Tongue (tissue), 3 donors: ENCODE measurements at places on chromosomes 7 and 10.

GRCh38 chr7:138979988-138980562 is 1.1 kb downstream of the KIAA1549 start:
- DNase-seq: no peak

- DNase-seq: no peak
Observed at GRCh38 chr7:44966731-44967538, 11.9 kb downstream of the MYO1G start.

DNA sequence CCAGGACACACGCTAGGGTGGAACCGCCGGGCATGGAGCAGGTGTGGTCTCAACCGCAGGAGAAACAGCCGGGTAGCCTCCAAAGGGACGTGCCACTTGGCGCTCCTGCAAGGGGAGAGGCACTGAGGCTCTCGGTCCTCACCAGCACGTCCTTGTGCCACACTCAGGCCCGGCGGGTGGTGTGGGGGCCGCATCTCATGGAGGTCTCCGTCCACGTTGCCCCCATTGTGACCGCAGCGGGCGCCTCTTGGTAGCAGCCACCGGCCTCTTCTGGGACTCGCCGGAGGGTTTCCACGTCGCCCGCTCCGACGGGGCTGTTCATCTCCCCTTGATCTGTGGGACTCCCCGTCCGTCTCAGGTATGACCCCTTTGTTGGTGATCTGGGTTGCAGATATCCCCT is 49.2 kb upstream of the ELFN1 start:
- DNase-seq: no peak

- no peak for DNase-seq
Observed at GRCh38 chr7:142863891-142864685, 9.2 kb downstream of the EPHB6 start.

DNA sequence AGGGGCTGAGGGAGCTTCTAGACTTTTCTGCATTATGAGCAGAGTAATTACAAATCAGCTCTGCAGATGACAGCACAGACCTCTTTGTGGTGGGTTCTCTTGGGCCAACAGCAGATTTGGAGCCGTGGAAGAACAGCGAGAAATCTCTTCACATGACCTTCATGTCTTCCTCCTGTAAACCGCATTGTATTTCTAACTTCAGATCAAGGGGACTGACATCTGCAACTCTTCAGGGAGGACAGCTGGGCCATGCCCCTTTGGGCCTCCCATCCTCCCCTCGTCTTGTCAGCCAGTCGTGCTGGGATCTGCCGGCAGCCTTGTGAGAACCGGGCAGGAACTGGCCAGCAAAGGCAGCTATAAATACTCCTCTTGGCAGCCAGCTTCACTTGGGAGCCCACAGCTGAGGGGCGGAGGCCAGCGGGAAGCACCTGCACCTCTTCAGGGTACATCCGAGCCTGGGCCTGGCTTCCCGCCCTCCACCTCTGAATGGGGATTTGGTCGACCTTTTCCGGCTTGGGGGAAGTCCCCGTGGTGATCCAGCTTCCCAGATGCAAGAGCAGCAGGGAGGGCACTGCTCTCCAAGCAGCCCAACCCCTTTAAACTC is 54.7 kb downstream of the STEAP1B start:
- peak; percentile 93 for DNase-seq

- DNase-seq: no peak
Observed at GRCh38 chr7:105705427-105705826, 124.1 kb upstream of the EFCAB10 start.

- peak; percentile 20 for DNase-seq
Observed at GRCh38 chr10:28302012-28302637, 739 bp downstream of the MPP7 start.

DNA sequence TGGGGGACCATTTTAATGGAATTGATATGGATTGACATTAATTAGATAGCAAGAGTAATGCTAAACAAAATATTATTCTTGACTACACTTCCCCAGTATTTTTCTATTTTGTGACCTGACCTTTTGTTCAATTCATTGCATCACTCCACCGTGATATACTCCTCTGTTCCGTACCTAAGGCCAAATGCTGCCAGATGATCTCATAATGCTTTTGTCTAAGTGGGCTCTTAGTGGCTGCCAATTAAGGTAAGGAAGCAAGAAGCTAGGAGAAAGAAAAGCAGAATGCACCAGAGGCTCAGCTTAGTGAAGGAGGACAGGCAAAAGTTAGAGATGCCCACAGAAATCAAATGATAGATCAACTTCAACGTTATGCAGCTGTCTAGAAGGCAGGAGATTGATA is 36.4 kb downstream of the FEZF1 start:
- DNase-seq: no peak

DNA sequence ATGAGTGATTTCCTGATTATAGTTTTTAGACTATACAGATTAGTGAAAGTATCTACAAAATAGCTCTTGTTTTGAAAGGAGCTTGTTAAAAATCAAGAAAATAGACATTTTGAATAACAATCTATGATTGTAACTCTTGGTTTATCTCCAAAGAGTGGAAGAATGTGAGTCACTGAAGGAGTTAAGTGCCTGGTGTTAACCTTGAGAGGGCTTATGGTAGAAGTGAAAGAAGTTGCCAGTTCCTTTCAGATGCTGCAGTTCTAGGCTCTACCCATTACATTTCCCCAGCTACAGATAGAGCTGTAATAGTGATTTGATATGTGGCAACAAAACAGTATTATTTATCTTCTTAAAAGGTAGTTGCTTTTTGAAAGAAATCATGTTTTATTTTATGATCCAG is 12.7 kb downstream of the NRBF2 start:
- DNase-seq: no peak

- no peak for DNase-seq
Observed at GRCh38 chr7:23120106-23120505, 14.5 kb downstream of the KLHL7 start.

- DNase-seq: no peak
Observed at GRCh38 chr7:142689439-142690120, 59.7 kb upstream of the PRSS1 start.

- peak; percentile 13 for DNase-seq
Observed at GRCh38 chr7:15334536-15335263, 227.1 kb downstream of the AGMO start.

- no peak for DNase-seq
Observed at GRCh38 chr7:25541094-25541821, 313.0 kb upstream of the NPVF start.

DNA sequence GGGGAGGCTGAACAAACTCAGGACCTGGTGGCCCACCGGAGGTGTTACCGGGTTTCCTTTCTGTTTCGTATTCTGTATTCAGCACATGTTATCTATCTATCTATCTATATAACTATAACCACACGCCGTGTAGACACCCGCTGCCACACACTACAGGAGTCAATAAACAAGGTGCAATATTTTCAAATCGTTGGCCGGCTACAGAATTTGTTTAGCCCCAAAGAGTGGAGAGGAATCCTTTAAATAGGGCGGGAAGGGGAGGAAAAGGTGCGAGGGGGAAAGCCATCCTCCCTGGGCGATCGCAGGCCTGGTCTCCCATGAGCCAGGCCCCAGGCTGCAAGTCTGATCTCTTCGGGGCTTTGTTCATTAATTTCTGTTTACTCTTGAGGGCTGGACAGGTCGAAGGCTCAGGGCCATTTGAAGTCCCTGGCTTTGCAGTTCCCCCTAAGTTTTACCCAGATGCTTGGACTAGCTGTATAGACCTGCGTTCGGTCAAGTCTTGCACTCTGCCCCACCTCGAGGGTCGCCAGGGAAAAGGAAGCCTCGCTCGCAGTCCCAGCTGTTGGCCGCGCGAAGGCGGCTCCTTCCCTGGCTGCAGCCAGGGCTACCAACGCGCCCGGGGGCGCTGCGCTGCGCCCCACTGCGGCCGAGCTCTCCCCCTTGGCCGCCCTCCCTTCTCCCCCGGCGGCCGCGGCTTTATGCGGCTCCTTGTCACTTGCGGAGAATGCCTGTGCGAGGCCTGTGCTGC is 3.8 kb downstream of the NKX2-3 start:
- no peak for DNase-seq

DNA sequence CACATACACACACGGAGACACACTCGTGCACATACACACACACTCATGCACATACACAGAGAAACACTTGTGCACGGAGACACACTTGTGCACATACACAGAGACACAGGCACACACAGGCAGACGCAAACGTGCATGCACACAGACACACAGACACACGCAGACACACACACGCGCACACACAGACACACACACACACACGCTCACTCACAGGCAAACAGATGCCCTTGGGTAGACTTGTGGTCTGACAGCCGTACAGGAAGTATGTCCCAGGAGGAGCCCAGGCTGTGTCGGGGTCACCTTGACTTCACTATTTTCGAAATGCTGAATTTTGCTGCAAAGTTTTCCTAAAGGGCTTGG is 538.0 kb downstream of the DNAJB6 start:
- no peak for DNase-seq

DNA sequence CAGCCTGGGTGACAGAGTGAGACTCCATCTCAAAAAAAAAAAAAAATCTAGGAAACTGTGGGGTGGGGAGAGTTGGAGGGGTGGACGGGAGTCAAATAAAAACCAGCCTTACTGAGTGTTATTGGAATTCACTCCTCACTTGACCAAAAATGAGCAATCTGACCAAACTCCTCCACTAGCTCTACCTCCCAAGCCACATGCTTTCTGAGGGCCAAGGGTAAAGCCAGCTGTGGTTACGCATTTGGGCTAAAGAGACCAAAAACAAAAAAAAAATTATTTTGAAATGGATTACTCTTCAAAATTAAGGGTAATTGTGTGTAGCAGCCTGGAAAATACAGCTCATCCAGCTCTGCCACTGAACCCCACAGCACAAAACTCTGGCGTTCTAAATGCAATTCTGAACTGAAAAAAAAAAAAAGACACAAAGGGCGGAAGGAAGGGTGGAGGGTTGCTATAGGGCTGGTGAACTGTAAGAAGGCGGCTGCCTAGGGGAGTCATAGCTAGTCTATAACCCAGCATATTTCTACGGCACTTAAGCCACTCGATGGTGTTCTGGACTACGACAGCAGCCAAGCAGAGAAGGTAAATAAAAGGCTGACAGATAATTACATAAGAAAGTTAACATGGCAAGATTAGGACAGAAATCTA is 7.8 kb downstream of the ELMO1 start:
- no peak for DNase-seq

GRCh38 chr10:102975483-102976379 is 57.6 kb downstream of the CNNM2 start:
- DNase-seq: no peak

DNA sequence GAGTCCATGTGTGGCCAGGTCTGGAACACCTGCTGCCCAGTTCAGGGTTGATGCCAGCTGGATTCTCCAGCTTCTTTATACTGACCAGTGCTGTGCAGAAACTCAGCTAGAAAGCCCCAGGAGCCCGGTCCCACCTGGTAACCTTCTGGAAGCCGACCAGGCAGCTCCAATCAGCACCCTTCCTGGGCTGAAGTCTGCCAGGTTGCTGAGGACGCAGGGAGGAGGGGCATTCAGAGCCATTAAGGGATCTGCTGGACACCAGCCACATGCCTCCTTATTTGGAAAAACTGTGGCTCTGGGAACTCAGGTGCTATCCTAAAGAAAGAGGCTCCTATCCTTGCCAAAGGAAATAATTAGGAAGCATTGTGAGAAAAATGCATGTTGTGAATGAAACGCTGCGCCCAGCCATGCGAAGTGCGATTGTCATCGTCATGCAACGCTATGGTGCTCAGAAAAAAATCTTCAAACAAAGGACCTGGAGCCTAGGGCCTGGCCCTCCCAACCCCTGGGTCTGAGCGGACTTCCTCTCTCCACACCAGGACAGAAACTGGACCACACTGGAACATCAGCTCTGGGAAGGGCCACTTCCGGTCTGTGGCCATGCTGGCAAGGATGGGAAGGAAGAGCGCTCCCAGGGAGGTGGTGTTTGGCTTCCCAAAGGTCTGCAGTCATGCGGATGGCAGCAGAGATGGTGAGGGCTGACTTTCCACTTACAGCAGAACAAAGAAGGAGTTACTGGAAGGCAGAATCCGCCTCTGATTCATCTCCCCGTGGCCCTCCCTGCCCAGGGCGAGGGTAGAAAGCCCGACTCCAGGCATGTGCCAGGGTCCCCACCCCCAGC is 90.1 kb downstream of the FAM53B start:
- no peak for DNase-seq

- DNase-seq: no peak
Observed at GRCh38 chr7:123770378-123770777, 21.6 kb upstream of the WASL start.

GRCh38 chr7:71130031-71130679 is 1.8 kb upstream of the GALNT17 start:
- no peak for DNase-seq

DNA sequence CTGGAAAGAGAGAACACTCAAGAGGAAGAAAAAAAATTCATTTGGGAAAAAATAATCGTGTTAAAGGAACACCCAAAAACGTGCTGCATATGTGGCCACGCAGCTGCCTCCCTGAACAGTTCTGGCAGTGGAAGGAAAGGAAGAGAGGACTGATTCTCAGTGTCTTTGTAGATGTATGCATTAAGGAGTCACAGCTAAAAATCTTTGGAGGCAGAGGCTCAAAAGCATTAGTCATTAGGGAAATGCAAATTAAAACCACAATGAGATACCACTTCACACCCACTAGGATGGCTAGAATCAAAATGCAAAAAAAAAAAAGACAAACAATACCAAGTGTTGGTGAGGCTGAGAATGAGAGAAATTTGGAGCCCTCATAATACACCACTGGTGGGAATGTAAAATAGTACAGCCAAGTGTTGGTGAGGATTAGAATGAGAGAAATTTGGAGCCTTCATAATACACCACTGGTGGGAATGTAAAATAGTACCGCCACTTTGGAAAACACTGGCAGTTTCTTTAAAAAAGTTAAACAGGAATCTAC is 134.7 kb downstream of the SLIT1 start:
- DNase-seq: no peak

DNA sequence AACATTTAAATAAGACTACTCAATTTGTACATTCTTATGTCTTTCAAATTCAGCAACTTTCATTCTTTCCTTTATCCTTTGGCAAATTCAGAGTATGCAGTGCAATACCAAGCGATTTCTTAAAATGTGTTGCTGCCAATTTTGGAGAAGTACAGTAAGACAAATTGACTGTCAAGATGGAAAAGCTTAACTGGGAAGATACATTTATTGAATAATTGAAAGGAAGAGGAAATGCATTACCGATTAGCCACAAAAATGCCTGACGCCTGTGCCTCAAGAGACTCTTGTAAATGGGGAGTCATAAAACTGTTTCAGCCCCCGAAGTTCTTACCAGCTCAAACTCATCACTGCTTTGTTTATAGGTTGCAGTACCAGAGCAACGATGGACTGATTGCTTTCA is 373.3 kb upstream of the GALNT17 start:
- no peak for DNase-seq

DNA sequence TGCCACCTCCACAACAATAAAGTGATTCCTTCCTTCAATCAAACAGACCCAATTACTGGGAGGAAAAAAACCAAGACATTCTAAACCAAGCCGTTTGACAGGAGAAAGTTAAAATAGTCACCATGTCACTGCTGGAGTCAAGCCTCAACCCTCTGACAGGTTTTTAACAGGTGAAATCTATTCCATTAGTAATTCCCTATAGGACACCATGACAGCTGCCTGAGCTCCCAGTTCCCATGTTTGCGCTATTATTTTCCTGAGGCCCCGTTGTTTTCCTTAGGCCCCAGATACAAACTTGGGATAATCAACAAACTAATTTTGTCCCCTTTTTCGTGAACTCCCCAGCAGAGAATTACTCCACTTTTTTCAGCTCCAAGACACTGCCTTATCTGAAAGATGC is 113.9 kb downstream of the ARL5B start:
- DNase-seq: no peak
